HT1080 (cell line): ENCODE measurements at places on chromosomes 11 and 22.

GRCh38 chr11:93740730-93741093 lies 583 bp downstream of the TAF1D start:
- DNase-seq = peak; percentile 64

- DNase-seq = no peak
These were observed 30.7 kb downstream of the FAM168A start for GRCh38 chr11:73566977-73567755.

DNA sequence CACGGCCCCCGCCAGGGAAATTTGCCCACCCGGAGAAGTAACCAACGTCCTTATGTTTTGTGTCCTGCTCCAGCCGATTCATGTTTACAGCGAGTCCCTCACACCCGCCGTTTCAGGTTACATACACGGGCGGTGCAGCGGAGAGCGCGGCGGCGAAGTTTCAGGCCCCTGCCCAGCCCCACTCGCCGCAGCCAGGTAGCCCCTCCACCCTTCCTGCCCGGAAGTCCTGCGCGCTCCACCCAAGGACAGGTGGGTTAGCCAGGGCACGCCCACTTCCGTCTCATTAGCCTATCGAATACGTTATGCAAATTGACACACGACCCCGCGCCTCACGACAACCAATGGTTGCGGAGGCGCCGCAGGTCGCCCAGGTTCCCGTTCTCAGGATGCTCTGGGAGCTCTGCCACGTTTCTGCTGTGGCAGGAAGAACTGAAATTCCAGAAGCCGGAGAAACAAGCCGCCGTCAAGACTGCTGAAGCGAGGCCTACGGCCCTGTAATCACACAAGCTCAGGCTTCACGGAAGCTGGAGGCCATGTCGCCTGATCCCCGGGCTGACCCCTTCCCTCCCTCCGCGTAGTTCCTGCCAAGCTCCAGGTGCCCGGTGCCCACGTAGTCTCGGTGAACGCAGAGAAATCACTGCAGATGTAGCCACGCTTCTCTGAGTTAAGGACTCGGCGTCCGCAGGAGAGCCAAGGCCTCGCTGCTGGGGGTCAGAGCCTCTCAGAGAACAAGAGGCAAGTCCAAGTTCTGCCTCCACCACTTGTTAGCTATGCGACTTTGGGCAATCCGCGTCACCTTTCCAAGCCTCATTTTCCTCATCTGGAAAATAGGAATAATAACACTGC lies 22.4 kb upstream of the MYH9 start:
- DNase-seq = no peak

- DNase-seq = no peak
These were observed 7.4 kb downstream of the PKNOX2 start for GRCh38 chr11:125171974-125172373.

GRCh38 chr11:73249304-73249703 lies 22.8 kb upstream of the P2RY6 start:
- DNase-seq = peak; percentile 42

DNA sequence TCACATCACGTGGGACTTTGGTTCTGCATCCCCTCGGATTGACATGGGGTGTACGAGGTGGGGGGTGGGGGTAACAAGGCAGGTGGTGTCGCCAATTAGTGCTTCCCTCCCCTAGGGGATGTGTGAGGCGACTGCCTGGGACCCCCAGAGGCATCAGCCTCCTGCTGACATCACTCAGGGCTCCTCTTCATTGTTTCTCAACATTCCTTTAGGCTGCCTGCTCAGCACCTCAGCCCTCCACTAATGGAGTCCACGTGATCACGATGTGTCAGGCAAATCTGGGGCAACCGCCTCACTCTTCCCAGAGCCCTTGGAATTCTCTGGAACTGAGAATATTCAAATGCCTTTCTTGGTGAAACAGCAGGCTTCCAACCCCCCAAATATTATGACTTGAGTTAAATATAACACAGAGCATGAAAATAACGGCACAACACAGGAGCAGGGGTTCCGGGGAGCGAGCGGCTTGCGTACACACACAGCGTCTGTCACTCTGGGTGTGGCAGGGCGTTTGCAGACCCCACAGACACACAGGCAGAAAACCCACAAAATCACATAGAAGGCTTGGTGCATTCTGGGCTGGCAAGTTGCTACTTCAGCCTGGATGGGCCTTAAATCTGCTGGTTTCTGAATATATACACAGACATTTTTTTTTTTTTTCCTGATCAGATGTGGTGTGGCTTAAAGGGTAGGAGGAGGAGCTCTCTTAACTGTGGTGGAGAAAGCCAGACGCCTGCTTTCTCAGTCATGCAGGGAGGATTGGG lies 170.1 kb upstream of the CADM1 start:
- DNase-seq = no peak

DNA sequence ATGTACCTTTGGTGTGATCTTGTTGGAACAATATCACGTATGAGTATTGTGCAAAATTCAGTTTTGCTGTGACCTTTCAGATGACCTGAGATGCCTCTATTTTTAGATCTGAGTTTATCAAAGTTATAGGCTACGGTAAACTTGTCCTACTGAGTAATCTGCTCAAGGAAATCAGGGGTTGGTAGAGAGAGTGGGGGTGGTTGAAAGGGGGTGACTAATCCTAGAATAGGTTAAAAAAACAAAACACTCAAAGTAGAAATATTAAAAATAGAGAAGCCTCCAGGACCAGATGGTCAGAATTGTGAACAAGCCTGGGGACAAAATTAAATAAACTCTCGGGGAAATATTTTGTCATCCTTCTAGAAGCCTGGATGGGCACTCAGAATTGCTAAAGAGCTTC lies 59.9 kb upstream of the C11orf87 start:
- DNase-seq = peak; percentile 13

DNA sequence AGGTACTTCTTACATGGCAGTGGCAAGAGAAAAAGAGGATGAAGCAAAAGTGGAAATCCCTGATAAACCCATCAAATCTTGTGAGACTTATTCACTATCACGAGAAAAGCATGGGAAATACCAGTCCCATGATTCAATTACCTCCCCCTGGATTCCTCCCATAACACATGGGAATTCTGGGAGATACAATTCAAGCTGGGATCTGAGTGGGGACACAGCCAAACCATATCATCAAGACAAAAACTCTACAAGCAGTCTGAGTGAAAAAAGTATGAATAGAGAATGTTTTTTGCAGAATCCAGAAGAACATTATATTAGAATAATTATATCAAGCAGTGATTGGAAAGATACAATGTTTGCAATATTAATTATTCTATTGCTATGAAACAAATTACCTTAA lies 893.7 kb downstream of the FAM181B start:
- DNase-seq = peak; percentile 30

- DNase-seq = no peak
These were observed 249.0 kb downstream of the DYNC2H1 start for GRCh38 chr11:103358251-103358650.

- DNase-seq = no peak
These were observed 40.0 kb downstream of the DUSP8 start for GRCh38 chr11:1532014-1532586.

DNA sequence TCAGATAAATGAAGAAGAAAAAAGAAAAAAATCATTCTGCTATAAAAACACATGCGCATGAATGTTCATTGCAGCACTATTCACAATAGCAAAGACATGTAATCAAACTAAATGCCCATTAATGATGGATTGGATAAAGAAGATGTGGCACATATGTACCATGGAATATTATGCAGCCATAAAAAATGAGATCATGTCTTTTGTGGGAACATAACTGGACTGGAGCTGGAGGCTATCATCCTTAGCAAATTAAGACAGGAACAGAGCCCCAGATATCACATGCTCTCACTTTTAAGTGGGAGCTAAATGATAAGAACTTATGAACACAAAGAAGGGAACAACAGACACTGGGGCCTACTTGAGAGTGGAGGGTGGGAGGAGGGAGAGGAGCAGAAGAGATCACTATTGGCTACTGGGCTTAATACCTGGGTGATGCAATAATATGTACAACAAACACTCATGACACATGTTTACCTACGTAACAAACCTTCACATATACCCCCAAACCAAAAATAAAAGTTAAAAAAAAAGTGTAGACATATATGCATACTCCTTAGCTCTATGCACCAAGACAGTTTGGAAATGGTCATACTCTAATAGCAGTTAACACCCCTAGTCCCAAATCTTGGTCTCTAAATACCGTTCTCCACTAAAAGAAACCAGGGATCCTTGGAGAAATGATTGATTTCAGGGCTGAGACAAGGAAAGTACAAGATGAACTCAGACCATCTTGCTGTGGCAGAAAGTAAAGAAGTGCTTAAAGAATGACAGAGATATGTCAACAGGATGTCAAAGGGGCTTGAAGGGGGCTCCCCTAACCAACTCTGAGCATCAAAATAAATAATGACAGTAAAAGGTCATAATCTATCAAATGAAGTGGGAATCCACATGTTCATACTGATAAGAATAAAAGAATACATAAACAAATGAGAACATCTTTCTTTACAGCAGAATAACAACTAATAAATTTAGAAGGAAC lies 17.1 kb upstream of the DDX6 start:
- DNase-seq = no peak

GRCh38 chr11:65611758-65612603 lies 2.0 kb downstream of the MAP3K11 start:
- DNase-seq = no peak

DNA sequence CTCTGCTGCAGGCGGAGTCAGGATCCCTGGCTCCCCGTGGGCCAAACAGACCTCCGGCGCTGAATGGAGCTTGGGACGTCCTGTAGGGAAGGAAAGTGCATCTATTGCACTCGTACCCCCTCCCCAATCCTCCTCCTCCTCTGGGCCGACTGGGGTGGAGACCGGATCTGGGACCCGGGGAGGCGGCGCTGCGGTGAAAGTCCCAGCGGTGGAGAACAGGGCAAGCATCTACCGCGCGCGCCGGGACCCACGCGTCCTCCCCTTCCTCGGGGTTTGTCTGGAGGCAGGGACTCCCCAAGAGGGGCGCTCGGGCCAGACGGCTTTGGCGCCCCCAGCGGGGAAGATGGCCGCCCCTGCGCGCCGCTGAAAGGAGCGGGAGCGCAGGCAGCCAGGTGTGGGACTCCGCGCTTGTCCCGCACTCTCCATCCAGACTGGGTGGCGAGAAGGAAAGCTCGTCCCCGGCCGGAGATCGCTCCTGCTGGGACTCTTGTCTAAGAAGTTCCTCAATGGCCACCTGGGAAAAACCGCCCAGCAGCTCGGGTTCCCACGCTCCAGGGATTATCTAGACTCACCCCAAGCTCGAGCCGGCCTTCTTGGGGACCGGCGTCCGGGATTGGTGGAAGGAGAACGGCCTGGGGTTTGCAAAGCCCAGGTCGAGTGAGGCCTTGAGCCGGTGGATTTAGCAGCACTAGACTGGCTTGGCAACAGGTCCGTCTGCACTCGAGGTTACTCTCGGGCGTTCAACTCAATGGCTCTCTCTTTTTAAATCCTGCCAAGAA lies 718 bp downstream of the FADS2 start:
- DNase-seq = peak; percentile 27

- no peak for DNase-seq
These were observed 25.0 kb downstream of the ARRB1 start for GRCh38 chr11:75326439-75326810.

- DNase-seq = no peak
These were observed 18.9 kb upstream of the PSMA1 start for GRCh38 chr11:14538926-14539554.

DNA sequence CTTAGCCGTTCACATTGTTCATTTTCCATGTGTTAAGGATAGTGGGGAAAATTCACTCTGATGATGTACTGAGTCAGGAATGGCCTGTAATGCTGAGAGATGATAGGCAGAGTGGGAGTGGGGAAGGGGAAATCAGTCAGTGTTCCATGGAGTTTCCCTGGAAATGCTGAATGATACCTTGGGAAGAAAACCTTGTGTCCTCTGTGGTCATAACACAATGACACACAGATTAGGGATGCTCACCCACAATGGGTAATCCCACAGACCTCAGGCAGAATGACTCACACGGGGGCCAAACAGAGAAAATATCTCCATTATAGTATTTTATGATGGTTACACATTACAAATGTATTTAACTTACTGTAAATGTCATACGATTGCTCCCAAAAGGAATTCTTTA lies 118.0 kb downstream of the SNX19 start:
- peak; percentile 96 for DNase-seq

GRCh38 chr11:596374-596773 lies 19.4 kb downstream of the IRF7 start:
- no peak for DNase-seq

- DNase-seq = no peak
These were observed 7.3 kb downstream of the C11orf97 start for GRCh38 chr11:94519478-94520084.

- DNase-seq = no peak
These were observed 11.1 kb upstream of the PAMR1 start for GRCh38 chr11:35536470-35536869.

DNA sequence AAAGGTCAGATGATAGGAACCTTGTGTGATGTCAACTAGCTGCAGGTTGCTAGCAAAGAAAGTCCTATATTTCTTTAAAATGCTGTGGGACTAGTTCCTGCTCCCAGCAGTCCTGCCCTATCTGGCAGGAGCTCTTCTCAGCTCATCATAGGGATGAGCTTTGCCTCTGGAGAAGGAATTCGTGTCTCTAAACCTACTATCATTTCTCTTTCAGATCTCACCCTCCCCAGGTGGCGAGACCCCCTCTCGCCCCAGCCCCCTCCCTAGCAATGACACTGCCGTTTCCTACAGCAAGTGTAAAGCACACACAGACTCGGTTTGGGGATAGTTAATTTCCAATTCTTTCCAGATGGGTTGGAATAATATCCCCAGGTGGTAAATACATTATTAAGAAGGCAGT lies 533.3 kb downstream of the OPCML start:
- DNase-seq = no peak

GRCh38 chr11:1050581-1051355 lies 14.2 kb upstream of the MUC6 start:
- peak; percentile 74 for DNase-seq

DNA sequence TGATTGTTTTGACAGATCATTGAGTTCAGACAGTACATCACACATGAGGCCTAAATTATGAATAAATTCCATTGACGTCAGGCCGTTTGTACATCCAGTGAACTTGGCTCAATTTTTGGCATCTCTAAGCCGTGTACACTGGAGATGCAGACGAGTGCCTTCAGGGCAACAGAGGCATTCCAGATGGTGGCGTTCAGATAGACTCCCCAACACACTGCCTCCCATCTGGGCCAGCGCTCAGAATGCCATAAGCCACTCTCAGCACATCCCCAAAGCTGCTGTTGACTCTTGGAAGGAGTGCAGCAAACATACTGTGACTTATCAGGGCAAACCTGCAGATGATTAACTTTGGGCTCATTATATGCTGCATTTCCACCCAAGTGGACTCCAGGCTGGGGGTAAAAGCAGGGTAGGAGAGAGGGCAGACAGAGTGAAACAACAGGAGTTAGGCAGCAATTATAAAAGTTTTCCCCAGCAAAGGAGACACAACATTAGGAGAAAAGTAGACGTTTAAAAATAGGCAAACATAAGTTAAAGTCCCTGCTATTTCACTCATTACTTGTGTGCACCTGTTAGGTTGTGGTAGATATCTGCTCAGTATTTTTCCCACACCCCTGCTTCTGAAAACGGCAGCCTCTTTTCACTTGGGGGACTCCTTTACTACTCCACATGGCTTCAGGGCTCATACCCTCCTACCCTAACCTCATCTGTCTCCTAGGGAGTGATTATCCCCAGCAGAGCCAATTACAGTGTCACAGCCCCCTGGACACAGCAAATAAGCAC lies 60.2 kb upstream of the PDE3B start:
- no peak for DNase-seq
